ENCODE measurements at places on chromosomes 7 and 10.
A peak's percentile ranks its signal among the peaks of the same experiment; 100 is the strongest.

DNA sequence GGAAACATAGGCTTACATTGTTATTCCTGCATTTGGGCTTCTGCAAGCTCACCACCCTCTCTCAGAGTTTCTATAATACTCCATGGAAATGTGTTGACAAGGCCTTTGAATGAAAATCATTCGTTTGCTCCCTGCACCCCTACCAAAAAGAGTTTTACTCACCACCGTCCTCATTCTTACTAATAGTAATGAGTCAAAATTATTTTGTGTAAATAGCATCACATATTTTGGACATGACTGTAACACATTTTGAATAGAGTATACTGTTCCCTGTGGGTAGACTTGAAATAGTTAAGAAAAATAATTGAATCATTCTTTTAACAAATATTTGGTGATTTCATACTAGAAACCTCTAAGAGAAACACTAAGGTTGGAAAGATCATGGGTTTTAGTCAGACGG is 84.6 kb downstream of the AKAP9 start:
- no peak for DNase-seq

DNA sequence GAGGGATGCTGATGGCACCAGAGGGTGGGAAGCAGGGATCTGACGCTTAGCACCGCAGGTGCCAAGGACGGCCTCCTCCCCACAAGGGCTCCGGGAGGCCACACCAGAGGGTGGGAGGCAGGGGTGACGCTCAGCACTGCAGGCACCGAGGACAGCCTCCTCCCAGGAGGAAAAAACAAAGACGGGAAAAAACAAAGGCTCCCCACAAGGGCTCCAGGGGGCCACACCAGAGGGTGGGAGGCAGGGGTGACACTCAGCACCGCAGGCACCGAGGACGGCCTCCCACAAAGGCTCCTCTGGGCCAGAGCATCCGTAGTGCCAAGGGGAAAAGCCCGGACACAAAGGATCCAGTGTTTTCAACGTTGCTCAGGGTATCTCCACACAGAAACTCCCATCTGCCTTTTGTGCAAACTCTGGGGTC is 25.6 kb downstream of the DIP2C start:
- DNase-seq = no peak

DNA sequence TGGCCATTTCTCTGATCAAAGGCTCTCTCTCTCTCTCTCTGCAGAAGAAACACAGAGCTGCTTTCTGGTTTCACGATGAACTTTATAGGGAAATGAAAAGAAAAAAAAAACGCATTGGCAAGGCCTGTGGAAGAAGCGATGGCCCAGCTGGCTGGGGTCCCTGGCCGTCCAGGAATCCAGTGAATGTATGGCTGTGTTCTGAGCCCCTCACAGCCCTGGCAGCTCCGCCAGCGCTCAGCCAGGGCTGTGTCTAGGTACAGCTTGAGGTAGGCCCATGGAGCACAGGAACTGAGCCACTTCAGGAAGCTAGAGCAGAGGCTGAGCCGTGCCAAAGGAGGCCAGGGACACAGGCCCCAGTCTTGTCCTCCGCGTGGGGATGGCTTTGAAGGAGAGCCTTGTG is 13.1 kb upstream of the UCMA start:
- DNase-seq = no peak

DNA sequence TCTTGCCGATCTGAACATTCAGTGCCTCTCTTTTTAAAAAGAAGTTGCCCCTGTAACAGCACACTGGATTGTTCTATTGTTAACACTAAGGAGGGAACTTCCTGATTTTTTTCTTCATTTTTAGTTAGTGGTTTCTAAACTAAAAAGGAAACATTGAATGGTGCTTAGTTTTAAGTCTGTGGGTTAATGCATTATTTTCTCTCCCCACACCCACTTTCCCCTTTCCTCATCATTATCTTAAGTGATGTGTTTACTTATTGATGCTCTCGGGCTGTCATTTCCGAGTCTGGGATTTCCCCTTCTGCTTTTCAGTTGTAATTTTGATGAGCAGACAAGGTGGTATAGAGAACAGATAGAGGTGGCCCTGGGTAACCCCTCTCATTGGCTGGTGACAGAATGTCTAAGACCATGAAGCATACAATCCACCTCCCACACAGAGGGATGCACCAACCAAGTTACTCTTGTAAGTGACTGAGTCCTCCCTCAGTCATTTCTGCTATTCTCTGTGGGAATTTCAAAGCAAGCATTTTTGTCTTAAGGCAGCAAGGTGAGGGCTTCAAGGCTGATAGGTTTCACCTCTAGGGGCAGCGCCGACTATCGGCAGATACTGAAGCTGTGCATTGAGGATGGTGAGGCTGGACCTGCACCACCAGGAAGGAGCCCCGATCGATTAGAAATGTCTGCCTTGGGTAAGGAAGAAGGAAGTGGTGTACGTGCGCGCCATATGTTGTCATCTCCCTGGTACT is 49.5 kb downstream of the CHN2 start:
- peak; percentile 39 for DNase-seq

DNA sequence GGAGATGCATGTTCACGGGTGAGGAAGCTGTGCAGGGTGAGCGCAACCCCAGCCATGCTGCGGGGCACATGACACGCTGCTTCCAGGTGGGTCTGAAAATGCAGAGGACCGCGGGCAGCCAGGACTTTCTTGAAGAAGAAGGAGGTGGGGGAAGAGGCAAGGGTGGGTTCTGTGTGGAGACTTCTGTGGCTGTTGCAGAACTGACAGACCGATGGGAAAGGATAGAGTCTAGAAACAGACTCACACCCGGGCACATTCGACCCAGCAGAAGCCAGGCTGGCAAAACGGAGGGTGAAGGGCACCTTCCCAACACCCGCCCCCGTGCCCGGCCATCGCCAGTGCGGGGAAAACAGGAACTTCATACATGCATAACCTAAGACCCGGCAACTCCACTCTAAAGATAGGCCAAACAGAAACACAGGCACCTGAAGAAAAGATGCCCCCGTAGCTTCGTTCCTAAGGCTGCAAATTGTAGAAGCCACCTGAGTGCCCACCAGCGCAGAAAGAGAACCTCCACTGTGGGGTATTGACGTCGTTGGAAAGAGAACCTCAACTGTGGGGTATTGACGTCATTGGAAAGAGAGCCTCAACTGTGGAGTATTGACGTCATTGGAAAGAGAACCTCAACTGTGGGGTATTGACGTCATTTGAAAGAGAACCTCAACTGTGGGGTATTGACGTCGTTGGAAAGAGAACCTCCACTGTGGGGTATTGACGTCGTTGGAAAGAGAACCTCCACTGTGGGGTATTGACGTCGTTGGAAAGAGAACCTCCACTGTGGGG is 4.8 kb upstream of the KNDC1 start:
- no peak for DNase-seq

DNA sequence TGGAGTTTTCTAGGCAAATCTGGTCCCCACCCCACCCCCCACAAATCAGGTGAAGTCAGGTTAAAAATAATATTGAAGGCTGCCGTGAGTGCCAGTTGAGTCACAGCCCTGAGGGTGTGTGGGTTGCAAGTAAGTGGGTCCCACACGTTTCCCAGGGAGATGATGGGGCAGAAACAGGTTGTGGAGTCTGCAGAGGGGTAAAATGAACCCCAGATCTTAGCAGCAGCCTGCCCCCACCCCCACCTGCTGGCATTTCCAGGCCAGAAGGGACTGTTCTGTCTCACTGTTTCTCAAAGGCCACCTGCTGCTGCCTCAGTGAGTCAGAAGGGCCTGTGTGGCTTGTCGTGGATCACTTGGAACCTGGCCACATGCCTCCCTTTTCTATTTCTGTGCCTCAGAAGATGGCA is 59.8 kb upstream of the SMNDC1 start:
- DNase-seq = no peak

DNA sequence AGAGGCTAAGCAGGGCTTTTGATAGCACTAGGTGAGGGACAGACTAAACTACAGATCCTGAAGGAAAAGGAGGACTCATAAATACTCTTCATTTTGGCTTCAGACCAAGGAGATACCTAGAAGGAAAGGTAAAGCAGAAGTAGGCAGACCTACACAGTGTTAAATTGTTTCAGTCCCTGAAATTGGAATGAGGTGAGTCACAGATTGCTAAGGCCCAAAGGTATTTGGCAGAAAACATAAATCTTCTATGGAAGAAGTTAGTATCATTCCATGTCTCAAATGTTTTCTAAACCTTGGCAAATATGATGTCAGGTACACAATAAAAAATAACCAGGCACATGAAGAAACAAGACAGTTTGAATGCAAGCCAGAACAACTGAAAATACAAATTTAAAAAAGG is 30.0 kb downstream of the MTERF1 start:
- no peak for DNase-seq

DNA sequence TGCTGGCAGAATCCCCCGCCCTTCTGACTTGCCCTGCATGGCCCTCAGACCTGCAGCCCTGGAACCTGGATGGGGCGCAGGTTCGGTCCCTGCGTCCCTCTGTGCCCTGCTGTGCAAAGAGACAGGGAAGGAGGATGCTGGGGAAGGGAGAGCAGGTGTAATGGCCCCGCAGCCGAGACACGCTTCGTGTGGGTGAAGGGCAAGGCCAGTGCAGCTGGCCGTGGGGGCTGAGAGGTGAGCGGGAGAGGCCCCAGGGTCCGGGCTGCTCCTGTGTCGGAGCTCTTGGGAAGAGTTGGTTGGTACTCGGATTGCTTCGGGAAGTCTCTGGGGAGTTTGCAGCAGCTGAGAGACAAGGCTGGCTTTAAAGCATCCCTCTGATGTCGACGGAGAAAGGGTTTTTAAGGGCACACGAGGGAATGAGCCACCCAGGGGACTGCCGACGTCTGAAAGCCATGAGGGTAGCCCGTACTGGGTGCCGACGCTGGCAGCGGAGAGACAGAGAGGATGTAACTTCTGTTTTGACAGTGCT is 6.5 kb downstream of the ELFN1 start:
- DNase-seq = no peak

- no peak for DNase-seq
Observed at GRCh38 chr7:98296833-98297232, 15.3 kb downstream of the BRI3 start.

GRCh38 chr7:7989616-7990440 is 21.2 kb downstream of the GLCCI1 start:
- no peak for DNase-seq

GRCh38 chr7:100585511-100586265 is at the start of gene LRCH4:
Gene LRCH4, minus strand, starts transcription at chr7:100586129. Its CDS starts 29 bp downstream, at chr7:100586100.
- DNase-seq = peak; percentile 71
